Bone marrow (tissue), 2 donors: ENCODE measurements at places on chromosomes 3 and 15.

DNA sequence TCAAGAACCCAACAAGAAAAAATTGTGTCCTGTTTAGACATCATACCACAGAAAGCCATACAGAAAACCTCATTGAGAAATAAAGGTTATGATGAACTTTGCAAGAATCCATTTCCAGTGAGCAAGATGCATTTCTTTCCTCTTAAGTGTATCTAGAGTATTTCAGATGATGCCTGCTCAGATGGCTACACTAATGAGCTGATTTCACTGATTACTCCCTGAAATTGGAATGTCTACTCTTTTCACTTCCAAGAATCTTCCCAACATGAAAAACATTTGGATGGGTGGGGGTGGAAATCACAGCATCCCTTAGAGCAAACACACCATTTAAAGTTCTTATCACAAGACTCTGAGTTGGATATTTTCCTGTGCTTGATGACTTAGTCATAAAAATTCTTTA, 41.4 kb upstream of the IL12A start:
- DNase-seq, result no peak

DNA sequence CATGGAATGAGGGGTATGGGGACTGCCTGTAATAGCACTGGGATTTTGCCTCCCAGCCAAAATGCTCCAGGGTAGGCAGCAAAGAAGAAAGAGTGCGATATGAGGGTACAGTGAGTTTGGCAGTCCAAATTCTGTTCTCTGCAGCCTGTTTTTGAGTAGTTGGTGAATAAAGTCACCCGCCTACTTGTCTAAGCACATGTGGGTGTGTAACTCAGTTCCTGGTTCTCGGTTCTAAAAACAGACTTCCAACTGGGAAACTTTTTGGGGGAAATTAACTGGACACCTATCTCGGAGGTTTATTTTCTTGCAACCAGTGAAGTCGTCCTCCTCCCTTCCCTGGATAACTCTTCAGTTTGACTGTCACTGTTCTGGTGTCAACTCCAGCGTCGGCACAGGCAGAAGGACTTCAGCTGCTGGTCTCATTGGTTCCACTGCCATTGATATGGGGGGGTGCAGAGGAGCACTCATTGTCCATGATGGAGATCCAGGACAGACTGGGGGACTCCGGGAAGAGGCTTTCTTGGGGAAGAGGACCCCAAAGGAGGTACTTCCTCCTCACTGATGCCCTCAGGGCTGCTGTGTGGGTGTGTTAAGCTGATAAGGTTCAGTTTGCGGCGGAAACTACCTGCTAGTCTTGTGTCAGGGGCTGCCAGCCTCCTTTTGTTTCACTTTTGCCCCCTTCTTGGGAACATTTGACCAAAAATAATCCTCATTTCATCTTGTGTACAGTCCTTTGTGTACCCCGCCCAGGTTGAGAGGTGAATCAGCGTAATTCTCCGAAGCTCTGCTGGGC, 13.2 kb downstream of the GHRL start:
- DNase-seq, result no peak

- no peak for DNase-seq
Measured at GRCh38 chr3:87997966-87998365, 60.8 kb downstream of the CGGBP1 start.

GRCh38 chr3:159897331-159898075, 91.1 kb upstream of the IL12A start:
- DNase-seq, result no peak

DNA sequence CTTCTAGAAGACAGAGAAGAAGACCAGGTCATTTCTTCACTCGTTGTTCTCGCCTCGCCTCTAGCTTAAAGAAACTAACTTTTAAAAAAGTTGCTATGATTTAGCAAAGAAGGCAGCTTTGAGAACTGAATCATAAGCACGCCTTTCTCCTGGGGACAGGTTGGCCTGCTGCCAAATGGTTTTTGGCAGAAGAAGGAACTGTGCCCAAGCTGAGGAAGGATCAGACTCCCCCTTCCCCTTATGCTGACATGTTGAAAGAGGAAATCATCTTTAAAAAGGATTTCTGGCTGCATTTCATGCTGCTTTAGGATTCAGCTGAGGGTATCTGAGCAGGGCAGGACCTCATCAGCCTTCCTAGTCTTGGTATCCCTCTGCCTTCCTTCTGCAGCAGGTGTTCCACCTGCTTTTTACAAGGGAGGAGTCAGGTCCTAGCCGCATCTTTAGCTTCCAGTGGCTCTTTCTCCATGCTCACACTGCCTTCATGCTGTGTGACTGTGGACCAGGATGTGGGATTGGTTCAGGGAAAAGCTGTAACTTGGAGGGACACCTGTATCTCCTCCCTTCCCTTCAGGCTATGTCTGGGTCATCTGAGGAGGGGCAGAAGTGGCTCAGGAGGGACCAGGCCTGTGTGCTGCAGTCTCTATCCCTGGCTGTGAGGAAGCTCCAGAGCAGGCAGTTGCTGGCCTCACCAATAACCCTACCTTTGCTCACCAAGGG, 34.1 kb upstream of the HACD2 start:
- DNase-seq, result peak; percentile 45

DNA sequence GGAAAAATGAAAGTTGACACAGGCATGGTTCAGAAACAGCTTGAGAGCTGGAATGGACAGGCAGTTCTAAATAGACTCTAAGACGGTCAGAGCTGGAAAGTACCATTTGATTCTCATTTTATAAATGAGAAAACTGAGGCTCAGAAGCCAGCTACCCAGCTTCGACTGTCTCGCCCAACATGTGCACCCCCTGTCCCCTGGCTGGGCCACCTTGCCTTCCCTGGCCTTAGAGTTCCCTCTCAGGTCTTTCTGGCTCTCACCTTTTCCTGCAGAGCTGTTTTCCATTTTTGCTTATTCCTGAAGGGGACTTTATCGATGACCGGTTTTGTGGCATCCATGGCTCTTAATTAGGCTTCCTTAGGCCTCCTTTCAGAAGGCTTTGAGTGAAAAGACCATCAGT, 17.3 kb upstream of the DOCK3 start:
- no peak for DNase-seq
